ENCODE measurements at places on chromosomes 16 and 17.
A peak's percentile ranks its signal among the peaks of the same experiment; 100 is the strongest.

DNA sequence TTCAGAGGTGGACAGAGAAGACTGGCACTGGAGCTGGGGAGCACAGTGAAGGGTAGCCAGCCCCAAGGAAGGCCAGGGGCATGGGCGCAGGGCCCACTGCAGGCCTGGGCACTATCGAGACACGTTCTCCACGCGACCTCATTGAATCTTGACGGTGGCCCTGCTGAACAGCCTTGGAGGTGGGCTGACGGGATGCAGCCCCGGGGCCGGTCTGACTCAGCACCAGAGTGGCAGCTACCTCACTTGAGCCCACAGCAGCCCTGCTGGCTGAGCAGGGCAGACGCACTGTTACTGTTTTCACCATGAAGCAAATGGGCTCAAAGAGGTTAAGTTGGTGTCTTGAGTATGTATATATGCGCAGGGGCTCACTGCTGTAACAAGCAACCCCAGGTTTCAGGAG lies 78.8 kb upstream of the FOXF1 start:
- no peak for DNase-seq

DNA sequence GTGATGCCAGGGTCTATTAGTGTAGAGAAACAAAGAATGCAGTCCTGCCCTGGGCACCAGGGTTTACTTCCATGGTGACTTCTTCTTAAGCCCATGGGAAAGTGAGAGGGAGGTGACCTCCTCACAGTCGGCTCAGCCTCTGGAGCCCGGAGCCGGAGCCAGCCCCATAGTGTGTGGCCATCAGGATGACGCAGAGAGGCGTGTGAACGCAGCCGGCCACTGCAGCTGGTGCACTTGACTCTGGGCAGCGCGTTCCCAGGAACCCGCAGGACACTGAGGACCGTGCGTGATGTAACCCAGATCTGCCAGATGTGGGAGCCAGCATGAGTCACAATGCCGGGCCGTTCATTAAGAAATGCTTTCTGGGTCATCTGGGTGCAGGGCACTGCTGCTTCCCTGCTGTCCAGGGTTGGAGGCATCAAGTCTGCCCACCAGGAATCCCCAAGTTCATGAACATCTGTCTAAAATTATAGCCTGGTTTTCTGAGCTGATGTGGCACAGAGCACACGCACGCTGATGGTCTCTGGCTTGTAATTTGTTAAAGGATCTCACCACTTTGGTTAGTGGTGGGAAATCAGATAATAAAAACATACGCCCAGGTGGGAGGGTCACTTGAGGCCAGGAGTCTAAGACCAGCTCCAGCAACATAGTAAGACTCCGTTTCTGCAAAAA lies 114.1 kb downstream of the PITPNC1 start:
- DNase-seq = peak; percentile 86

- DNase-seq = peak; percentile 55
Measured at GRCh38 chr16:53991754-53992378, 287.9 kb downstream of the FTO start.

GRCh38 chr16:68492543-68493411 lies 44.5 kb upstream of the SMPD3 start:
- DNase-seq = no peak

- DNase-seq = no peak
Measured at GRCh38 chr17:73785496-73785895, 141.3 kb upstream of the SDK2 start.

GRCh38 chr16:67393111-67393787 lies at the start of gene TPPP3:
TPPP3 (minus strand) TSS chr16:67393498; CDS start chr16:67391111, 2,387 bp downstream.
- DNase-seq = peak; percentile 76

DNA sequence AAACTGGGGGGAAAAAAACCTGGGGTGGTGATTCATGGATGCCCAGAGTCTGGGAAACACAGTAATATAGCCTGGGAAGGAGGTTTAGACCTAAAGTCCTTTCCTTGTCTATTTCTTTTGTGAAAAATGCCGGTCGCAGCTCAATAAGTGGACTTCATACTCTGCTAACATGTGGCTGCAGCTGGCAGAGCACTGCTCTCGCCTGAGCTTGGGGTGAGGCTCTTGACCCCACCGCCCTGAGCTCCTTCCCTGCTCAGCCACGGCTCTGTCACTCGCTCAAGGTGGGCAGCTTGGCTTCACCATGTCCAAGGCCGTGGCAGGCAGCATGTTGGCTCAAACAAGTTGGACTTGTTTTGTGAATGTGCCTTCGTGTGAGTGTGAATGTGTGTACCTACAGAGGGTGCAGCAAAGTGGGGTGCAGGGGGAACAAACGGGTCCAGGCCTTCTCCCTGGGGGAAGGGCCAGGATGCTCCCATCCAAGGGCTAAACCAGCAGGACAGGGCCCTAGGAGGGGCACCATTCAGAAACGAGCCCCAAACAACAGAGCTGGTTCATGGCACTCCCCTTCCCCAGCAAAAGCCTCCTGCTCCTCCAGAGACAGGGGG lies 4.9 kb downstream of the FA2H start:
- DNase-seq = no peak

DNA sequence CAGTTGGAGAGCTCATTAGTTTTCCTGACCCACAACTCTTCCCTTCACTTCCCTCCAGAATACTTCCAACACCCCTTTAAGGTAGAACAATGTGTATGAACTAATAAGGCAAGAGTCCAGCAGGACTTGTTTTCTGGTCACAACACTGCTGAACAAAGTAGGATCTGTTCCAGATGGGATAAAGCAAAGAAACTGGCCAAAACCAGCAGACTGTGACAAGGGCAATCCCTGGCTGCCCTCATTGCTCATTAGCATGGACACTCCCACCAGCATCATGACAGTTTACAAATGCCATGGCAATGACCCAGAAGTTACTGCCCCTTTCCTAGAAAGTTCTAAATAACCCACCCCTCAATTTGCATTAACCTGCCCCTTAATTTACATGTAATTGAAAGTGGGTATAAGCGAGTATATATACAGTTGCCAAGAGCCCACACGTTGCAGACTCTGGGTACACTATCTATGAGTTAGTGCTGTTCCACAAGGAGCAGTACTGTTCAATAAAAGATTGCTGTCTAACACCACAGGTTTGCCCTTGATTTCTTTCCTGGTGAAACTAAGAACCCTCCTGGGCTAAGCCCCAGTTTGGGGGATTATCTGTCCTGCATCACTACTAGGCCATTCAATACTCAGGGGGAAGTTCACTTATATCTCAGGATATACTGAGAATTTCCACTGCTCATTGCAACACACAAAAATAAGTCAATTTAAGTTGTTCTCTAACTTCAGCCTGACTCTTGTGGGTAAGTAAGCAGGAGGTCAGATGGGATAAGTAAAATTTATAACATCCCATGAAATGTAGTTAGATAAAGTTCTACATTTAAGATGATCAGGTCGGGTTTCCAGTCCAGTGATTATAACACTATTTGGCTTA lies 82.3 kb downstream of the SSH2 start:
- no peak for DNase-seq

DNA sequence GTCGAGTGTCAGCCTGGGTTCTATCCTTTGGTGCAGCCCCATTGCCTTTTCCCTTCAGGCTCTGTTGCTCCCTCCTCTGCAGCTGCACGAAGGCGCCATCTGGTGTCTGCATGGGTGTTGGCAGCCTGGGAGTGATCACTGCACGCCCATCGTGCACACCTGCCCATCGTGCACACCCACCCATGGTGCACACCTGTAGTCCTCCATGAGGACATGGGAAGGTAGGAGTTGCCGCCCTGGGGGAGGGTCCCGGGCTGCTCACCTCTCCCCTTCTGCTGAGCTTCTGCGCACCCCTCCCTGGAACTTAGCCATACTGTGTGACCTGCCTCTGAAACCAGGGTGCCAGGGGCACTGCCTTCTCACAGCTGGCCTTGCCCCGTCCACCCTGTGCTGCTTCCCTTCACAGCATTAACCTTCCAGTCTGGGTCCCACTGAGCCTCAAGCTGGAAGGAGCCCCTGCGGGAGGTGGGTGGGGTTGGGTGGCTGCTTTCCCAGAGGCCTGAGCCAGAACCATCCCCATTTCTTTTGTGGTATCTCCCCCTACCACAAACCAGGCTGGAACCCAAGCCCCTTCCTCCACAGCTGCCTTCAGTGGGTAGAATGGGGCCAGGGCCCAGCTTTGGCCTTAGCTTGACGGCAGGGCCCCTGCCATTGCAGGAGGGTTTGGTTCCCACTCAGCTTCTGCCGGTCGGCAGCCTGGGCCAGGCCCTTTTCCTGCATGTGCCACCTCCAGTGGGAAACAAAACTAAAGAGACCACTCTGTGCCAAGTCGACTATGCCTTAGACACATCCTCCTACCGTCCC lies 2.9 kb downstream of the CTRL start:
- DNase-seq = peak; percentile 54

DNA sequence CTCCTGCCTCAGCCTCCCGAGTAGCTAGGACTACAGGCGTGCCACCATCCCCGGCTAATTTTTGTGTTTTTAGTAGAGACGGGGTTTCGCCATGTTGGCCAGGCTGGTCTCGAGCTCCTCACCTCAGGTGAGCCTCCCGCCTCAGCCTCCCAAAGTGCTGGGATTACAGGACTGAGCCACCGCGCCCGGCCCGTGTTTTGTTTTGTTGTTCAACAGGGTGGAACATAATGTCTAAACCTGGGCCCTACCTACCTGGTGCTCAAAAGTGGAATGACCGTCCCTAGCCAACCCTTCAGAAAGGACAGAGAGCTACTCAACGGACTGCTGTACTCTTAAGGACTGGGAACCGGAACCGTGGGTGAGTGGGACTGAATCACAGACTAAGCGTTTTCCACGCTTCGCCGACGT lies 772 bp upstream of the KIF22 start:
- no peak for DNase-seq

GRCh38 chr17:46035112-46035818 lies 36.2 kb downstream of the STH start:
- DNase-seq = no peak

- no peak for DNase-seq
Measured at GRCh38 chr17:39716073-39716818, 14.1 kb downstream of the MIEN1 start.

DNA sequence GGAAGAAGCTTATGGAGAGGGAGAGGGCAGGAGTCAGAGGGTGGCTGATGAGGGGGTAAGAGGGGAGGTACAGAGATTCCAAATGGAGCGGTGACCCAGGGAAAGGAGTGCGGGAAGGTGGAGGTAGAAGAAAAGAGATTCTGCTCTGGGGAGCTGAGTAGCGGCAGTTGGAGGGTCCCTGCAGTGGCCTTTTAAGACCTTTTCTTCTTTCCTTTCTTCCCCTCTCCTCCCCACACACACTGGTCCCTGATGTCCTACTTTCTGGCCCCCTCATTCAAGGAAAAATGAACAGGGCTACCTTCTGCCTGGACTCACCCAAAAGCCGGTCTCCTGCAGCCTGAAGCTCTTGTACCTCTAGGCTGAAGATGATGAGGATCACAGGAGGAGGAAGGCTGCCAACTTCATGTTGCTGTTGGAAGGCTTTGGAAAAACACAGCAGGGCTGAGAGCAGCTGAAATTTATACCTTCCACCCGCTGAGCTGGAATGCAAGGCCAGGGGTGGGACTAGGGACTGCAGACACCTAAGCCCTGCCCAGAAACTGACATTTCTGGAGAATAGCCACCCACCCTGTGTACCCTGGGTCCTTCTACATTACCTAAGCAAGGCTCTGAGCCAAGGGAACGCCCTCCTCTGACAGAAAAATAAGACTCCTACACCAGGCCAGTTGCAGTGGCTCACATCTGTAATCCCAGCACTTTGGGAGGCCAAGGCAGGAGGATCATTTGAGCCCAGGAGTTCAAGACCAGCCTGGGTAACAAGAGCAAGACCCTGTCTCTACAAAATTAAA lies 9.4 kb upstream of the HEATR6 start:
- DNase-seq = peak; percentile 88

DNA sequence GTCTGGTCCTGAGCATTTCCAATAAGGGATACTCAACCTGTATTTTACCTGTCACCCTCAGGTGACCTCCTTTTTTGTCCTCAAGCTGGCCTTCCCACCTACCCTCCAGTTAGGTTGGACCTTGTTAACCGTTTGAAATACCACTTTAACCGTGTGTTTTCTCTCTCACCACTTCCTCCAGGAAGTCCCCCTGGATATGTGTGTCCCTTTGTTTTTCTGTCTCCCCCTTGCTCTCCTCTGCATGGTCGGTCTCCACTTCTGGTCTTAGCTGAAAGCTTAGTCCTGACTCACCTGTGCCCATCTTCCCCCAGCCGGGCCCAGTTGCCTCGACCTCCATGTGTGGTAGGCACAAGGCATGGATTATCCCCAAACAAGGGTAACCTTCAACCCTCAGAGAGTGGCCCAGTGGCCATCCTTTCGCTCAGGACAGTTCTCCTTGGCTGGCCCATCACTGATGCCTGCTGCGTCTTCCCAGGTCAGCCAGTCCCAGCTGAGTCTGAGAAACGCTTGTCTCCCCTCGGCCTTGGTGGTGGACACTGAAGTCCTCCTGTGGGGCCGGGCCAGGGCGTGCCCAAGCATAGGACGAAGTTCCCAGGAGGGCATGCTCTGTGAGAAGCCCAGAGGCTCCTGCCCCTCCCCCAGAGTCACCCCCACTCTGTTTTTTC lies 20.0 kb downstream of the LASP1 start:
- no peak for DNase-seq

DNA sequence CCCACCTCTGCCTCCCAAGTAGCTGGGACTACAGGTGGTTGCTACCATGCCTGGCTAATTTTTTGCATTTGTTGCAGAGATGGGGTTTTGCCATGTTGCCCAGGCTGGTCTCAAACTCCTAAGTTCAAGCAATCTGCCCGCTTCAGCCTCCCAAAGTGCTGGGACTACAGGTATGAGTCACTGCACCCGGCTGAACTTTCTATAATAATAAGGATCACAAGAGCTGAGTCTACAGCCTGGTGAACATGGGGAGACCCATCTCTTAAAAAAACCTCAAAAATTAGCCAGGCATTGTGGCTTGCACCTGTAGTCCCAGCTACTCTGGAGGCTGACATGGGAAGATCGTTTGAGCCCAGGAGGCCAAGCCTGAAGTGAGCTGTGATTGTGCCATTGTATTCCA lies 53.5 kb downstream of the WDR59 start:
- no peak for DNase-seq

- peak; percentile 62 for DNase-seq
Measured at GRCh38 chr16:12796498-12796897, 7.2 kb downstream of the CPPED1 start.

DNA sequence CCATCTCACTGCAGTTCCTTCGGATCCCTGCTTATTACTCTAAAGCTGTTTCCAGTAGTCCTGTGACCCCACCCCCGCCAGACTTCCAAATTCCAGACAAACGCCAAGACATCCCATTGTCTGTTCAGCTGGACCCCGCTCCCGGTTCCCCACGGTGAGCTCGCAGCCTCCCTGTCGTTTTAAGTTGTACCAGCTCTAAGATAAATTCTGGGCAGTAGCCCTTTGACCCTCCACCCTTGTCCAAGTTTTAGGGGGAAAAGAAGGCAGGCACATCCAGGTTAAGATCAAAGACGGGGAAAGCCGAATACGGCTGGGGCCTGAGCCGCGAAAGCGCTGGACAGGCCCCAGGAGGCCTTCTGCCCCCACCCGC lies 589 bp downstream of the ARL6IP1 start:
- DNase-seq = no peak

GRCh38 chr17:8122924-8123694 lies 797 bp downstream of the HES7 start:
- DNase-seq = peak; percentile 24

DNA sequence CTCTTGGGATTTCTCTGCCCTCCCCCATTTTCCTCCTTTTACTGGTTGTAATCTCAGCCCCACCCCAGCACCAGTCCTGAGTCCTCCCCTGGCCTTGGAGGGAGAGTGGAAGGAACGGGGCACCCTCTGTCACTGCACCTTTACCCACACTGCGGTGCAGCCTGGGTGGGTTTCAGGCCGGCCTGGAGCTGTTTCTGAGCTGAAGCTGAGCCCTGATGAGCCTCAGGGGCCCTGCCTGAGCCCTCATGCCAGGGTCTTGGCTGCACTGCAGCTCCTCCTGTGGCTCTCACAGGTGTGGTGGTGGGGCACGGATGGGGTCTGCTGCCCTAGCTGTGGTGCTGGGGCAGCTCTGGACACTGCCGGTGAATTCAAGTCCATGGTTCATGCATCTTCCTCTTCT lies 34.5 kb downstream of the RNF213 start:
- no peak for DNase-seq
